Esophagus squamous epithelium (tissue), 5 donors: ENCODE measurements at places on chromosomes 5 and 9.

- DNase-seq, result no peak
These were observed 20.4 kb upstream of the RFK start for GRCh38 chr9:76414661-76415060.

DNA sequence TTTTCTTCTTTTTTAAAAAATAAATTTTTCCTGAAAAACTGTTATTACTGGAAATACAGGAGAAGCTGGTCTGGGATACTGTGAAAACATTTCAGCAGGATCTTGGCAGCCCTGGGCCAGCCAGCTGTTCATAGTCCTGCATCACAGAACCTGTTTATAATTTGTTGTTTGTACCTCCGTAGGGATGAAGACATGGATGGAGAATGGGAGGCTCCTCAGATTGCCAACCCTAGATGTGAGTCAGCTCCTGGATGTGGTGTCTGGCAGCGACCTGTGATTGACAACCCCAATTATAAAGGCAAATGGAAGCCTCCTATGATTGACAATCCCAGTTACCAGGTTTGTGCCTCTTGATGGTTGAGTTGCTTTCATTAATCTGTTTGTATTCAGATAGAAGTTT, 12.4 kb upstream of the MAML1 start:
- no peak for DNase-seq

DNA sequence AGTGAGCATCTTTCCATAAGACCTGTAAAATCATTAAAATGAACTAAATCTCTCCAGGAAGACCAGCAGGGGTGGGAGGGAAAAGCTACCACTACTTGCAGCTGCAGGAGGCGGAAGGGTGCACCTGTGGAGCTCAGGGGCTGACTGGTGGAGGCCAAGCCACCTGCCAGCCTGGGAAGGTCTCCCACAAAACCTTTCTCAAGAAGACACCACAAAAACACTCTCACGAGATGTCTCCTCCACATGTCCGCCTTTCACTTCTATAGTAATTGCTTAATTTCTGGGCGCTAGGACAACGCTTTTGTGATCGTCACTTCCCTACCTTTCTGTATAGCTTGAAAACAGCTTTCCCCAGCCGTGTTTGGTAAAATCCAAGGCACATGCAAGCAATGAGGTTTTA, 114.4 kb downstream of the ROR2 start:
- no peak for DNase-seq

DNA sequence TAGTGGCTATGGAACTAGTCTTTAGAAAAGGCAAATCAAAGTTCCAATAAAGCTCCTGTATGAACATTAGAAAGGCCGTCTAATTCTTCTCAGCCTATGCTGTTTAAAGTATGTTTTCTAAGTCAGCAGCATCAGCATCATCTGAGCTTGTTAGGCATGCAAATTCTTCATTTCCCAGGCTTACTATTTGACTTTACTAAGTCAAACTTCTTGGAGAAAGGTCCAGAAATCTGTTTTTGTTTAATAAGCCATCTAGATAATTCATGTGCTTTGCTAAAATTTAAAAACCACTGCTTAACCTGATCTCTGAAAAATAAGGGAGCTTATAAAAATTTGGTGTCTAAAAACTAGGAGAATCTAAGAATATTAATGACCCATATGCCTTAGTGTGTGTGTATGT, 200.2 kb upstream of the SGCD start:
- no peak for DNase-seq

DNA sequence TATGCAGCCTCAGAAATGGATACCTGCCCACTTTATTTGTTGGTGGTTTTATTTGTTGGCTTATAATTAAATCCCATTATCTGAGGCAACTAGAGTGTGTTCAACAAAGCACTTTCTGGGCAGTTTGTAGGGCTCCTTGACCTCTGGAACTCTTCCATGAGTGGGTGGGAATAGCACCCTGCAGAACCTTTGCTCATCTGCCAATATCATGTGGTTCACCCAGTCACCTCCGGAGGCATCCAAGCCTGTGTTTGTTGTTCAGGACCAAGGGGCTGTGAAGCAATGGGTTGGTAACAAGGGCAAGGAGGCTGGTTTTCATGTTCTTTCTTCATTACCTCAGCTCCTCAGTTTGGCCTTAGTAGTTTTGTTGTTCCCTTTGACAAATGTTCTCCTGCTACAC, 314.0 kb downstream of the NDUFS4 start:
- no peak for DNase-seq

- no peak for DNase-seq
These were observed 80.0 kb upstream of the ITGA2 start for GRCh38 chr5:52909192-52909591.

GRCh38 chr5:73908846-73909245, 282.9 kb downstream of the ARHGEF28 start:
- DNase-seq, result no peak

DNA sequence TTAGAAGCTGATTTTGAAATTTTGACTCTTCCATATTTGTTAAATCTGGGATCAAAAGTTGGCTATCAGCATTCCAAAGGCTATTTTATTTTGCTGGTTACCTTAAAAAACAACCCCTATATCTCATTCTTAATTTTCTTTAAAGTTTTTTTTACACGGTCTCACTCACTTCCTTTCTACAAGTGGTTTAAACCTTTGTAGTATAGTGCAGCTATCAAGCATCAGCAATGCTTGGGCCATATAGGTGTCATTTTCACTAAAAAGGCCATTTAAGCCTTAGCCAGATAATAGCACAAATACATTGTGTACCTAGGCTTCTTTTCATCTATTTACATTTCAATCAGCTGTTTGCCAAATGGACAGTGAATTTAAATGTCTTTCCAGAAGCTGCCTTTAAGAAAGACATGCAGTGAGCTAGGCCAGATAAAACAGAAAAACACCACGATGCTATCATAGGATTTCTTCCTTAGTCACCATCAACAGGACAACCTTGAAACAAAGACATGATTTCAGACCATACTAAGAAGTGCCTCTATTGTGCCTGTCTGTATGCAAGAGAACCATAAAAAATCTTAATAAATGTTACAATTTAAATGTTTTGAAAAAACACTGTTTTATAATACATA, 104.2 kb downstream of the RAPGEF6 start:
- no peak for DNase-seq

- no peak for DNase-seq
These were observed 79.4 kb upstream of the ADRB2 start for GRCh38 chr5:148746826-148747535.

GRCh38 chr5:175688352-175689146, 30.7 kb downstream of the HRH2 start:
- DNase-seq, result no peak

- DNase-seq, result no peak
These were observed 36.5 kb upstream of the SH3PXD2B start for GRCh38 chr5:172490514-172491461.

DNA sequence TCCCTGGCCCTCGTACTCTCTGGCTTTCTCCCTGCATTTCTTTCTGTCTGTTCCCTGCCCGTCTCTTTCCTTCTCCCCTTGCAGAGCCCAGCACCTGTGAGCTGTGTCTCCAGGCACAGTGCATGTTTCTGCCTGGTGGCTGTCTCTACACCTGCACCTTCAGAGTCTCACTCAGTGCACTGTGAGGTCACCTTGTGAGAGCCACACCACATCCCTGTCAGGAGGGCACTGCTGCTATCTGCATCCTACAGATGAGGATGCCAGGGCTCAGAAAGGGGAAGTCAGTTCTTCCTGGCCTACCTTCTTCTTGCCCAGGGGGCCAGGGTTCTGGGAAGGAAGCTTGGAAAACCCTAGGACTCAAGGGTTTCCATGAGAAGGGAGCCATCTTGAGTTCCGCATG, 69.7 kb upstream of the NEURL1B start:
- DNase-seq, result no peak

DNA sequence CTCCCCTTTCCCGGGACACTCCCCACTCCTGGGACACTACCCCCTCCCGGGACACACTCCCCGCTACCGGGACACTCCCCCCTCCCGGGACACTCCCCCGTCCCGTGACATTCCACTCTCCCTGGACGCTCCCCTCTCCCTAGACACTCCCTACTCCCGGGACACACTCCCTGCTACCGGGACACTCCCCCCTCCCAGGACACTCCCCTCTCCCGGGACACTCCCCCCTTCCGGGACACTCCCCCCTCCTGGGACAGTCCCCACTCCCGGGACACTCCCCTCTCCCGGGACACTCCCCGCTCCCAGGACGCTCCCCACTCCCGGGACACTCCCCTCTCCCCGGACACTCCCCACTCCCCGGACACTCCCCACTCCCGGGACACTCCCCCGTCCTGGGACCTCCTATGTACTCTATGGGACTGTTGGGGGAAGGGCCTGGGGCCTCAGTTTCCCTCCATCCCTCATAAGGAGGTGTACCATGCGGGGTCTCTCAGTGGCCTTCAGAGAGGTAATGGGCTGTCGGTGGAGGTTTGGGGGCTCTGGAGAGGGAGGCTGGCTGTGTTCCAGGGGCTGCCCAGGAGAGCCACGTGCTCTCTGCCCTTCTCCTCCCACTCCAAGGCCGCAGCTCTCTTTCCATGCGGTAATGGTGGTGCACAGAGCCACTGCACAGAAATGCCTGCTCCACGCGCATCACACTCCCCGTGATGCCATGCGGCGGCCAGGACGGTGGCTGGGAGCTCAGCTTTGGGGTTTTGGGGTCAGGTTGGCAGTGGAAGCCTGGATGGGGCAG, 96.2 kb downstream of the RXRA start:
- no peak for DNase-seq

DNA sequence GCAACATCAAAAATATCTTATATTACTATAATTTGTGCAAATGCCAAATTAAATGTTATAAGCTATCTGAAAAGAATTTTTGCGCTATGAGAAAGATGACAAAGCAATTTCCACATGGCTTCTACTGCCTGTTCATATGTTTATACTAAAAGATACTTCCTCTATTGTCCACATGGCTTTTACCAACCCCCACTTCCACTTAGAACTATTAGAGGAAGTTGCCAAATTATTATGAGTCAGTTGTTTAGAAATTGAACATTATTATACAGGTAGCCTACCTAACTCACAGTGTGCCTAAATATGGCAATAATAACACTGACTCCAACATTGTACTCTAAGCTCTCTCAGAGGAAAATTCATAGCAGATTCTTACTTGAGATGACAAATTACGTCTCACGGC, 37.6 kb upstream of the SLC27A6 start:
- DNase-seq, result no peak

DNA sequence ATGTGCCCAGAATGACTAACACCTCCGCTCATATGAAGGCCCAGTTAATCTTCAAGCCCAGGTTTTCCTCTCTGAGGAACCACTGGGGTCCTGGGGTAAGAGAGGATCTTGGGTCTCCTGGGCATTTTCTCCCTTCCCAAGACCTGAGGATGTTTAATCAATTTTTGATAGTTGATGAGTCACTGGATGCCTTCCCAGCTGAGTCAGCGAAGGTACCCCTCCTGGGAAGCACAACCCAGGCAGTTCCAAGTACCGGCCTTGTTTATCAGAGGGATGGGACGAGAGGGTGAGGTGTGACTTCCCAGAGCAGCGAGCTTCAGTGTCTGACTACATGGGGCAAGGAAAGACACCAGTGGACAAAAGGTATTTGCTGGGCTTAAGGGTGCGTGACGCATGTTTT, 119.6 kb upstream of the IL12B start:
- DNase-seq, result no peak

- no peak for DNase-seq
These were observed 196.4 kb upstream of the NUDT12 start for GRCh38 chr5:103758996-103759395.

- no peak for DNase-seq
These were observed 64.4 kb downstream of the ARRDC3 start for GRCh38 chr5:91318724-91319123.

GRCh38 chr5:132465059-132465707, 25.4 kb downstream of the IRF1 start:
- DNase-seq, result no peak

DNA sequence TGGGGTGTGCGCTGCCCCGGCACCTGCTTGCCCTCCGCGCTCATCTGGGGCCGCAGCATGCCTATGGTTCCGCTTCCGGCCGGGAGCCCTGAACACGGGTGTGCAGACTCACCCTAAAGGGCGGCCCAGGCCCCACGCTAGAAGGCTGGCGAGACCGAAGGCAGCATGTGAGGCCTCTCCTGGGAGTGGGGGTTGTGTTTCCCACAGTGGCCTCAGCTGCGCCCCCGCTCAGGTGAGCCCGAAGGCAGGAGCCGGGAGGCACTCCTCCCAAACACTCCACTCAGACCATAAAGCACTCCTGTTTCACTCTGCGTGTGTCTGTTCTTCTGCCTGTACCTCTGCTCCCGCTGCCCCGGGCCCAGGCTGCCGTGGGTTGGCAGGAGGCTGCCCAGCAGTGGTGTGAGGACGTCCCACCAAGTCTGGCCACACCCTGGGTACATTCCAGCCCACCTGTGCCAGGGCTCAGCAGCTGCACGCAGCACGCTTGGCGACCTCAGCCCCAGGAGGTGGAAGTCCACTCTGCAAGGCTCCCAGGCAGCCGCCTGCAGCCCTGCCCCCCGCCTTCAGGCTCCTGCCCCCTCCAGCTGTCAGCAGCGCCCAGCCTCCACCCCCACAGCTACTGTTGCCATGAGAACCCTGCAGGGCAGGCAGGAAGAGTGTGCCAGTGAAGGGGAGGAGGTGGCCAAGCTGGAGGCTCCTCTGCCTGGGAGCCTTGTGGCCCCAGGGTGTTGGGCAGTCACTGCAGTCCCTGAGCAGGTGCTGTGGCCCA, 1.2 kb upstream of the AJM1 start:
- DNase-seq, result no peak

DNA sequence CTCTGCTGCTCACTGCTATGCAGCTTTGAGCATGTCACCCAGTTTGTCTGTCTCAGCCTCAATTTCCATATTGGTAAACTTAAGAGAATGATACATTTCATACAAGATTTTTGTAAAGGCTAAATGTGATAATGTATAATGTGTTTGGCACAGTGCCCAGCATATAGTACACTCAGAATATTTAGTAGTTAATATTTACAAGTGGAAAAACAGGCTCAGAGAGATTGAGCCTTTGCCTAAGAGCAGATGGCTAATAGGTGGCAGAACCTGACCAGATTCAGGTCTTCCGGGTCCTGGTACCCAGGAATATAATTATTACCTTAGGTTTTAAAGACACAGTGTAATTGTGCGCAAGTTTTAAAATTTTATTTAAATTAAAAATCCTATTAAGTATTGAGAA, 46.8 kb upstream of the KIAA1958 start:
- no peak for DNase-seq

DNA sequence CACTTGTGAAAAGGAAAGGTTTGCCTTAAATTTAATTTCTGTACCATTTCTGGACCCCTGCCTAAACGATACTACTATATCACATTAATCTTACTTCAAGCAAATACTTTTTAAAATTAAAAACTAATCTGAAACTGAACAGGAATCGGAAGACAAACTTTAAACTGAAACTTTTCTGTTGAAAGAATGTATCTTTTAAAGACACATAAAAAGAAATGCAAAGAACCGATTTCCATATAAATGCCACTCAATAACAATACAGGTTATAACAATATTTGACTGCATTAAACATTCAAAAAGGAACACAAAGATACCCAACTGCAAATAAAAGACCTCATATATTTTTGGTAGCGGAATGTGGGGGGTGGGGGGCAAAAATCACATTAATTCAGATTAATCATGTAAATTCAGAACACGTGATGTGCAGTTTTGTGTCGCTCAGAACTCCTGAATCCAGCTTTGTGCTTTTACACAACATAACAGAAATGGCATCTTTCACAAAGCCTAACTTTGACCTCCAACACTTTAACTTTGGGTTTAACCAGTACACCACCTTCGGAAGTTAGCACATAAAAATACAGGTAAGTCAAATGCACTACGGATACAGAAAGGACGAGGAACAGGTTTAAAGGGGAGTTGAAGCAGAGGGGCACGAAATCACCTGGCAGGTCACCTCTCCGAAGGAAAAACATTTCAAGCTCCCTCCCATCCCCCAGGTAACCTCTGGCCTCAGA, 925 bp downstream of the LIFR start:
- DNase-seq, result no peak

- DNase-seq, result no peak
These were observed 100.7 kb downstream of the PTPRD start for GRCh38 chr9:10512144-10512543.
